Hypothalamus (tissue), 51 donors: ENCODE measurements at places on chromosomes 1 and 21.

DNA sequence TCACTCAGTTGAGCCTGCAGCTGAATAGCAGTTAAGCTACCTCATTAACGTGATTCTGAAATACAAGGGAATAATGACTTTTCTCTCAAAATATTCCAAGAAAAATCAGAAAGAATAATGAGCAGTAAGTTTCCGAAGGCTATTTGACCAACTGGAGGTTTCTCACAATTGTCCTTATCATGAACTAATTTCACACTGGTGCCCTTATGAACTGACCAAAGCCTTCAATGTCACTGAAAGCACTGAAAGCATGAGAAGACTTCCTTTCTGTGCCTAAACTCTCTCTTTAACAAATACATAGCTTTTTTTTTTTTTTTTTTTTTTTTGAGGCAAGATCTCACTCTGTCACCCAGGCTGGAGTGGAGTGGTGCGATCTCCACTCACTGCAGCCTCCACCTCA lies 18.8 kb downstream of the EIF4G3 start:
- no peak for DNase-seq

- no peak for DNase-seq
Measured at GRCh38 chr1:10607228-10607627, 132.5 kb downstream of the PEX14 start.

DNA sequence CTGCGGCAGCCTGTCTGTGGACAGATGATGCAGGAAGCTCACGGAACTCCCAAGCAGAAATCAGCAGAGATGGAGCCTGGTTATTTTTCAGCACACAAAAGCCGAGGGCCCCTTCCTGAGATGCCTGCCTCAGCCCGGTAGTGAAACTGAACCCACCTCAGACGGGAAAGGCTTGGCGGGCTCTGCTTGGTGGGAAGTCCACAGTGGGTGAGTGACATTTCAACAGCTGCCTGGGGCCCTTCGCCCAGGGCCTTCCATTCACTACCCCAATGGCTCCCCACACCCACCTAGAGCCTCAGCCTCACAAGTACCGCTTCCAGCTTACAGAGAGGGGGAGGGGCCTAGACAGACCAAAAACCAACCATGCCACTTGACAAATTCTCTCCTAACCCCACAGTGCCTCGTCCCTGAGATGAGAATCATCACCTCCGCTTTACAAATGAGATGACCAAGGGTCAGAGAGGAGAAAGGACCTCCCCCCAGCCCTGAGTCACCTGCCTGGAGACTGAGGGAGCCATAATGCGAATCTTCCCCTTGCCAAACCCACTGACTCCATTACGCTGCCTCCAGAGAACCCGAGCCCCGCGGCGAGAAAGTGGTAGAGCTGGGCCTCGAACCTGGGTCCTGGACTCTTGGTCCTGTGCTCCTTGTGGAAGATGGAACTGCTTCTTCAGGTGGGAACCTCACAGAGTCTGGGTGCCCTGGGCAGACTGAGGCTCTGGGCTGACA lies 3.4 kb upstream of the ECE1 start:
- no peak for DNase-seq

GRCh38 chr1:196400478-196401451 lies 207.5 kb downstream of the KCNT2 start:
- no peak for DNase-seq

GRCh38 chr1:222098404-222098803 lies 356.5 kb upstream of the DUSP10 start:
- DNase-seq: no peak

DNA sequence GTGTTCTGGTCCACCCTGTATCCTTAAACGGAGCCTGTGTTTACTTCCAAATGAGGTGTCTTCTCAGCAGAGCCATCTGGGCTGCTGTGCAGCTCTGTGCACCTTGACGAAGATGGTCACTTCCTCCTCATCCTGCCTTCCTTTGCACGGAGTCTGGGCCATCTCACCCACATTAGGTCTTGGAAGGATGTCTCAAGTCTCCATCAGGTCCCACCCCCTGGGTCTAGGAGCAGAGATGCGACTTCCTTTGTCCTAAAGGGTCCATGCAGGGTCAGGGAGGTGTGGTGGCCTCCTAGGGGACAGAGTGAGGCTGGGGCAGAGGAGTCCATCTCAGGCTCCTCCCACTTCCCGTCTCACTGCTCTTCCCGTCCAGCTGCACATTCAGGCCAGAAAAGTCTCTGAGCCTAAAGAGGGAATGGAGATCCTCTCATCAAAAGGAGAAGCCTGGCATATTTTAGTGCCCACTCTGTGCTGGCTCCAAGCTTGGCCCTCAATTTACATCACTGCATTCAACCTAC lies 209.2 kb downstream of the MATN1 start:
- DNase-seq: no peak

DNA sequence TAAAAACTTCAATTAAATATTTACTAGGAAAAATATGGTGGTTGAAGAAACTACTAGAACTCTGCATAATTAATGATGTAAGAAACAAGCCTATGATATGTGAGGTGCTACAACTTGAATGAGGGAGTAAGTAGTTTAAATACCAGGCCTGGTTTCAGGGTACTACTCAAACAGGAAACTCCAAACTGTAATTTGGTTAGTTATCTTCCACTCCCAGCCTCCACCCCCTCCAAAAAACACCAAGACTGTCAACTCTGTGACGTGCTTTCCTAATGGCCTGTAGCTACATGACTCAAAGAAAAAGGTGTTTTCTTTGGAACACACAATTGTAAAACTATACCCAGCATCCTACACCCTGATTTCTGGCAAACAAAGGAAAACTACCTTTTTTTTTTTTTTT lies 55.9 kb upstream of the RCC1 start:
- no peak for DNase-seq

DNA sequence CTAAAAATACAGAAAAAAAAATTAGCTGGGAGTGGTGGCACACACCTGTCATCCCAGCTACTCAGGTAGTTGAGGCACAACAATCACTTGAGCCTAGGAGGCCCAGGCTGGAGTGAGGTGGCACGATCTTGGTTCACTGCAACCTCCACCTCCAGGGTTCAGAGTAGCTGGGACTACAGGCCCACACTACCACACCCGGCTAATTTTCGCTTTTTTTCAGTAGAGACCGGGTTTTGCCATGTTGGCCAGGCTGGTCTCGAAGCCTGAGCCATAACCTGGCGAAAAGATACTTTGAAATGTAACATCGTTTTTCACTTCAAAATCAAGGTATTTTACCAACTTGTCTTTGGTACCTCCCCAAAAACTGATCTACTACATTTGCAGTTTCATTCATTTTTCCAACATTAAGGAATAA lies 6.1 kb downstream of the GAS5 start:
- DNase-seq: no peak

- DNase-seq: no peak
Measured at GRCh38 chr1:59978511-59978910, 51.9 kb upstream of the CYP2J2 start.

GRCh38 chr1:32364836-32365235 lies 2.5 kb downstream of the TSSK3 start:
- DNase-seq: no peak

- DNase-seq: no peak
Measured at GRCh38 chr1:222691016-222691415, 21.3 kb downstream of the AIDA start.
